ENCODE measurements at places on chromosomes 1 and 21.
A peak's percentile ranks its signal among the peaks of the same experiment; 100 is the strongest.

GRCh38 chr1:58392083-58392482 lies 154.4 kb downstream of the OMA1 start:
- DNase-seq, result no peak

DNA sequence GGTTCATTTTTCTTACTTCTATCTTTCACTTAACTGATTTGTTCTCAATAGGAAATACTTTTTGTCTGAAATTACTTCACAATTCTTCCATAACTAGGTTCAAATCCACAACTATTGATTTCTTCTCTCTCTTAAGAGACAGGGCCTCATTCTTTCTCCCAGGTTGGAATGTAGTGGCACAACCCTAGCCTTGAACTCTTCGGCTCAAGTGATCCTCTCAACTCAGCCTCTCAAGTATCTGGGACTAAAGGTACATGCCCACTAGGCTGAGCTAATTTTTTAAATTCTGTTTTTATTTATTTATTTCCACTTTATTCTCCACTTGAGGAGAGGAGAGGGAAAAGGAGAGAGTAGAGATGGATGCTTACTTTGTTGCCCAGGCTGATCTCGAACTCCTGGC lies 370.4 kb upstream of the PLXNA2 start:
- no peak for DNase-seq

DNA sequence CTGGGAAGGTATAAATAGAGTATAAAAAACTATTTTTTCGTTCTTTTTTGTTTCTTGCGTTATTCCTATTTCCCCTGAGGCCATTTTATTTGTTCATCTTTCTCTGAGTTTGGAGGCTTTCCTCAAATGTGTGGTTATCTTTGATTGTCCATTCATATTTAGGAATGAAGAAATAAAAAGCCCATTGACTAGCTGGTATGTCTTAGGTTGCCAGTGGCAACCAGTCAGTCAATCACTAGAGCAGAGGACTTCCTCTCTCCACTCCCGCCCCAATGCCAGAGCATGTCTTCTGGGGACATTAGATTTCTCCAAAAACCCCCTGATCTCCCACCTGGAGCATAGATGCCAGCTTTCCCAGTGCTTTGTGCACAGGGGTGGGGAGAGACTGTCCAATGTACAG lies 20.7 kb upstream of the FOXE3 start:
- DNase-seq, result no peak

DNA sequence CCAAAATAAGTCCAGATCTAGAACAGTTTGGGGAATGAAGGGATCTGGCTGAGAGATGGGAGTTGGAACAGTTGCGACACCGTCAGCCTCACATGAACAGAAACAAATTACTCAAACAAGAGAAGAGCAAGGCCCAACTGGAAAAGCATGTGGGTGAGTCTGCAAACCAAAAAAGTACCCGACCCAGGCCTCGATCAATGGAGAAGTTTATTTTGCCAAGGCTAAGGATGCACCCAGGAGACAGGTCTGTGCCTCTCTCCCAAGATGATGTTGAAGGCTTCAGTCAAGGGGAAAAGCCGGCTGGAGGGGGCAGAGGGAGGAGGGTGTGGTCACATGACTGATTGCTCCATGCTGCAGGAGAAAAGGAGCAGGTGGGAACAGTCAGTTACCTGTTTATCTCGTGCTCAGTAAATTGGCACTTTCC lies 42.3 kb downstream of the KRTAP10-1 start:
- DNase-seq, result no peak

DNA sequence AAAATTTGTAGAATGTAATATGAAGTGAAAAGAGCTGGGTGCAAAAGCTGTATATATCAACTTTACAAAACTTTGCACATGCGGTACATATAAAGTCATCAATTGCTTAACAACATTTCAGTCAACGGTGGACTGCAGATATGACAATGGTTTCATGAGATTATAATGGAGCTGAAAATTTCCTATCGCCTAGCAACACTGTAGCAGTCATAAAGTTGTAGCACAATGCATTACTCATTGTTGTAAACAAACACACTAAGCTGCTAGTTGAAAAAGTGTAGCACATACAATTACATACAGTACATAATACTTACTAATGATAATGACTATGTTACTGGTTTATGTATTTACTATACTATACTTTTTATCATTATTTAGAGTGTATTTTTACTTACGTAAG lies 64.0 kb downstream of the RGS7 start:
- DNase-seq, result no peak

- DNase-seq, result no peak
Observed at GRCh38 chr1:2473198-2473597, 2.9 kb upstream of the PLCH2 start.

- no peak for DNase-seq
Observed at GRCh38 chr1:209988706-209989105, 50.7 kb downstream of the SYT14 start.

DNA sequence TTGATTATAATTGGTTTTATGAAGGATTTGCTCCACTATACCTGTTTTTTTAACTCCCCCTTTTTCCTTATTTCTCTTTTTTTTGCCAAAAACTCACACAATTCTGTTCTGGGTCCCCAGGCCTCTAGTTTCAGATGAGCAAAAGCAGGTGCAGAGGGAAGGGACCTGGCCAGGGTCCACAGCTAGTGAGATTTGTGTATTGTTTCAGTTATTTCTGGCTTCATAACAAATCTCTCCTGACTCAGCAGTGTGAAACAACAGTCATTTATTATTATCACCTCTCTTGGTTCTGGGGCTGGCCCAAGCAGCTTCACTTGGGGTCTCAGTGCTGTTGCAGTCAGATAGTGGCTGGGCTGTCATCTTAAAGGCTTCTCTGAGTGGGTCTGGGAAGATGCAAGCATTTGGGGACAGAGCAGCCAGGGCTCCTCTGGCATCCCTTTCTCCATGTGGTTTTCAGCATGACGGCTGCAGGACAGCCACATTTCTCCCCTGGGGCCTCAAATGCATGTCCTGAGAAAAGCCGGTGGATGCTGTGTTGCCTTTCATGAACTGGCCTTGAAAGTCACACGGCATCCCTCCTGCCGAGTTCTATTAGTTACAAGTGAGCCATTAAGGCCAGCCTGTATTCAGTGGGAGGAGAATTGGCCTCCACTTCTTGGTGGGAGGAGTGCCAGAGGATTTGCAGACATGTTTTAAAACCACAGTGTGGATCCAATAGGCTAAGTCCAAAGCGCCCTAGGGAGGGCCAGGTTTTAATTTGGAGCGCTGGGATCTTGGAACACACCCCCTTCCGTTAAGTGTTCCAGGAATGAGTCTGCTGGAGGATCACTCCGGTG lies 137.1 kb downstream of the CAMTA1 start:
- DNase-seq, result peak; percentile 66

GRCh38 chr1:64539781-64540218 lies 69.9 kb downstream of the CACHD1 start:
- DNase-seq, result peak; percentile 73

DNA sequence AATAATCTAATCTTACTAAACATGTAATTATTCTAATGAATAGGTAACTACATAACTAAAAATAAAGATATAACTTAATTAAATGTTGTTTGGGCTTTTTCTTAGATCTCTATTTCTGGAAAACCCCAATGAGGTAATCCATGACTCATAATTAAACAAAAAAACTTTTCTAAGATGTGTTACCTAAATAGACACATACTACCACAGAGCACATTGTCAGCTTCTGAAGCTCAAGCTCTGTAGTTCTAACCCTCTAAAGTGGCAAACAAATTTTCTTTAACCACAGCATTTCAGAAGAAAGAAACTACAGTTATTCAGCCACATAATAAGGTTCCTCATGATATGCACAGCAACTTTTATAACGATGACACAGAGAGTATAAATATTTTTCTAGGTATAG lies 4.2 kb downstream of the OR6K3 start:
- no peak for DNase-seq

- DNase-seq, result peak; percentile 58
Observed at GRCh38 chr1:213070406-213070805, 19.4 kb downstream of the RPS6KC1 start.

- no peak for DNase-seq
Observed at GRCh38 chr1:90510143-90510542, 207.0 kb downstream of the BARHL2 start.

GRCh38 chr1:172753964-172754363 lies 95.1 kb downstream of the FASLG start:
- no peak for DNase-seq

DNA sequence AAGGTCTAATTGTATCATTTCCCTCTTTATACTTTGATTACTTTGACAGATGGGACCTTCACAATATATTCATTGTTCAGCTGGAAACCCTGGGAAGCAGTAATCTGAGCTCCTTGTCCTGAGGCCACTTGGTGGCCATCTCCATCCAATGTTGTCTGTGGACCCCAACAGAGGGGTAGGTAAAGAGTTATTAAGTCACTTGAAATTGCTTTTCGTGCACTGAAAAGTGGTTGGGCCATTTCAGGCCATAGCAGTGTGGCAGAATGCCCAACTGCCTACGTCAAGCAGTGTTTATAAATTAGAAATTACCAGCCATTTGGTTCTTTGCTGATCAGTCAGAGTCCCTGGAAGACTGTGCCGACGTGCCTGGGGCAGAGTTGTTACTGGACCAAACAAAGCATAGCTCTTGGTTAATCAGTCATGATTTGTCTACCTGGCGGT lies 308.3 kb upstream of the USP25 start:
- DNase-seq, result no peak

DNA sequence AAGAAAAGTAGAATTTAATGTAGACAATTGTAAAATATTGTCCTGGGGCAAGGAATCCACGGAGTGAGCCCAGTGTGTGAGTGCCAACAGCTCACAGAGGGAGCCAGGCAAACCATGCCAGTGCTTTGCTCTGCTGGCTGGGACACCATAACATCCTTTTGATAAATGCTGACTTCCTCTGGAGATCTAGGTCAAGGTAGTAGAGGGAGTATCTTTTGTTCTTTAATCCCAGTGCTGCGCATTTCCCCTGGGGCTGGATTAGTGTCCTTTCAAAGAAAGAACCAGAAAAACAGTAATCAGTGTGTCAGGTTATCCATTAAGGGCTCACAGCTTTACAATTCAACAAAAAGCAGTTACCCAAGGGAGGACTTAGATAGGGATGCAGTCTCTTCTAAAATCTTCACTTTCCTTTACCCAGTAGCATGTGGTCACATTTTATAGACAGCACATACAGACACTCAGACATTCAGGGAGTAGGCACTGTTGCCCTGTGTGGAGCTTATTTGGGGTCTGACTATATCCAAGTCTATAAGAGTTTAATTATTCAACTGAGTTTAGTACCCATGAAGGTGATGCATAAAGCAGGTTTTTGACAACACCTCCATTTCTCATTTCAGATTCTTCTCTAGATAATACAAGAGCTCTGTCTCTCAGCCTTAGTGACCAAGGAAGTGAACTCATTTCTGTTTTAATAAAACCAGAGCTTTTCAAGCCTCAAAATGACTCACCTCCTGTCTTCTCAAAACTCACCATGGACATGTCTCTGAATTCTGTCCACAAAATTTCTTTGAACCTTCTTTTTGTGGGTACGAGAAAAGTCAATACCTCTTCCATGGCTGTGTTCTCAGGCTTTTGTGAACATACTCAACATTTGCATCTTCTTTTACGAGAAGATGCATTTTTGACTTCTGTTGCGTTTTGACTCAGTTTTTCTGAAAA lies 215.3 kb downstream of the BRINP2 start:
- no peak for DNase-seq

GRCh38 chr1:89866568-89866967 lies 45.7 kb downstream of the LRRC8D start:
- no peak for DNase-seq

DNA sequence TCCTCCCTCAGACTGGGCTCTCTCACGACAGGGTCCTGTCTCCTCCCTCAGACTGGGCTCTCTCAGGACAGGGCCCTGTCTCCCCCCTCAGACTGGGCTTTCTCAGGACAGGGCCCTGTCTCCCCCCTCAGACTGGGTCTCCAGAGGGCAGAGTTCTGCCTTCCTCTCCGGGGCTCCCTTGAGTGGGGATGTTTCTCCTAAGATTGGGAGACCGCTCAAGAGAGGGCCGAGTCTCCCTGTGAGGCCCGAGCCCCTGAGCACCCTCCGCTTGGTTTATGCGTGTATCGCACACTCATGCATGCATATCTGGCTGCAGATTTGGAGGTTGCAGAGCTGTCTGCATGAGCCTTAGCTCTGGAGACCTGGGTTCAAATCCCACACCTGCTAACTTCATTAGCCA lies 39.3 kb upstream of the CSF3R start:
- DNase-seq, result no peak

DNA sequence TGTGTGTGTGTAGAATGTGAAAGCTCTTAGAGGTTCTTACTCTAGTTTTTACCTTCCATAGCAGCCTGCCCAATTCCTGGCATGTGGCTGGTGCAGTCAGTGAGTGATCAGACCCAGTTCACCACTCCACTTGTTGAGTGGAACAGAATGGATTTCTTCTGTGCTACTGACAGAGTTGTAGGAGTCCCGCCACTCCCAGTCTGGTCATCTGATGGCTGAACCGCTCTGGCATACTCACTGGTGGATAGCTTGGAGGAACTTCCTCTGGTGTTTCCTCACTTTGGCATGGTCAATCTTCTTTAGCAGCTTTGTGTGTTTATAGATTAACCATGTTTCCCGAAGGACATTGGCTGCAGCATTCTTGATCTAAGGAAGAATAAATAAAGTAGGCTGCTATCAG lies 106.7 kb upstream of the ADAR start:
- no peak for DNase-seq

DNA sequence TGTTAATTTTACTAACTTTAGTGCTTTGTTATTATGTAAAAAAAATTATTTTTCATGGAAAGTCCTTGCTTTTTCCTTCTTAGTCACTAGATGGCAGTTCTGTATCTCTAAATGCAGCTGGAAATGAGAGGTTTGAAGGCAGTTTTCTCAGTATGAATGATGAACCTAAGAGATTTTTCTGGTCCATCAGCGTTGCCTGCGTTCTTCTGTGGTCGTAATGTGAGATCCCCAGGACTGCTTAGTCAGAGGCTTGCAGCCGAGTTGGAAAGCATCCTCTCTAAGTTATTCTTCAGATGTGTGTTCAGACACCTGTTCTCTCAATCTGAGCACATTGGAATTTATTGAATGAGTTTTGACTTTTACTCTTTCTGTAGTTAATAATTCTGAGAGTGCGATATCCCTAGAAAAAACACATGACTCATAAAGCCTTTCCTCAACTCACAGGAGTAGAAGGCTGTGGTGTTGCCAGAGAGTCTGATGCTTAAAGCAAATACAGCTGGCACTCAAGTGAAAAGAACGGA lies 99.3 kb downstream of the FMN2 start:
- DNase-seq, result peak; percentile 94

GRCh38 chr21:29168891-29169315 lies 38.5 kb downstream of the MAP3K7CL start:
- no peak for DNase-seq

DNA sequence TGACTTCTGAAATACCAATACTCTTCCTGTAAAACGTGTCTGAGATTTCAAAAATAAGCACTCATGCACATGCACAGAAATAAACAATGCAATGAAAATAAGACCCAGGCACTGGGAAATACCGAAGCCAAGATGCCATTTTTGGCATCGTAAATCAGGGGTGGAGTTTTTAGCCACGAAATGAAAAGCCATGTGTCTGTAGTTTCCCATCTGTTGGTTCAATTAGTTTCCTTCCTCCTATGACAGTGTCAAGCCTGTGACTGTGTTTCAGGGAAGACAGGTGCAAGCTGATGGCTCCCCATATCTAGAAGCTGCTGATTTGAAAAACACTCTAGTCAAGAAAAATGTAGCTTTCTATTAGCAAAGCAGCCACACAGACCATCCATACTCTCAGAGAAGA lies 480.4 kb upstream of the CAMK1G start:
- no peak for DNase-seq

Data from fibroblast of skin of back (primary cell).